ENCODE measurements at places on chromosomes 13 and 19. TPM values are rescaled to one million over a fixed set of nuclear protein-coding genes. Genes with fewer than 3 reads are reported as not detected.

The MBD3L3 gene
- total RNA-seq = not detected

The RXFP2 gene
- not detected for total RNA-seq

GRCh38 chr19:47094557-47095475 lies 18.8 kb downstream of the ZC3H4 start:
- H3K4me3 ChIP-seq = peak overlapping the region; percentile 46
- no peaks in the 10 kb centered on the region for H3K27me3 ChIP-seq
- H3K4me1 ChIP-seq = peaks cover 35% of the 10 kb centered on the region
- peak overlapping the region; percentile 83 for H3K27ac ChIP-seq
- peak; percentile 24 for DNase-seq

- no peaks in the 10 kb centered on the region for H3K27me3 ChIP-seq
- no peak overlapping the region for H3K27ac ChIP-seq
- no peak for DNase-seq
Measured at GRCh38 chr13:59837101-59837500, 326.6 kb downstream of the DIAPH3 start.

DNA sequence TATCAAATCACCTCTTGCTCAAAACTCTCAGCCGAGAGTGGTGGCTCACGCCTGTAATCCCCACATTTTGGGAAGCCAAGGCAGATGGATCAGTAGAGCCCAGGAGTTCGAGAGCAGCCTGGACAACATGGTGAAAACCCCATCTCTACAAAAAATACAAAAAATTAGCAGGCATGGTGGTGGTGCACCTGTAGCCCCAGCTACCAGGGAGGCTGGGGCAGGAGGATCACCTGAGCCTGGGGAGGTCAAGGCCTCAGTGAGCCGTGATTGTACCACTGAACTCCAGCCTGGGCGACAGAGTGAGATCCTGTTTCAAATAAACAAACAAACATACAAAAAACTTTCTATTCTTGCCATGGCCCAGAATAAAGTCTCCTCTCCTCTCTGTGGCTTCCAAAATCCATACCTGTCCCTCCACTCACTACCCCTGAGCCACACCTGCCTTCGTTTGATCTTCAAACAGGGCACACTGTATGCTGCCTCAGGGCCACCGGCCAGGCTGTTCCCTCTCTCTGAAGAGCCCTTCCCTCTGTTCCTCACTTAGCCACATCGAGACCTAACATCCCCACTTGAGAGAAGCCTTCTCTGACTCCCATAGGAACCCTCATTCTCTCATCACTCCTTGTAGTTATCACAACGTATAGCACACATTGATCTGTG lies 6.3 kb downstream of the LGI4 start:
- no peak overlapping the region for H3K4me3 ChIP-seq
- H3K27me3 ChIP-seq = no peaks in the 10 kb centered on the region
- peaks cover 9% of the 10 kb centered on the region for H3K4me1 ChIP-seq
- no peak overlapping the region for H3K27ac ChIP-seq
- no peaks in the 10 kb centered on the region for H3K36me3 ChIP-seq
- no peak for DNase-seq
